ENCODE measurements at places on chromosomes 7 and 10.
A peak's percentile ranks its signal among the peaks of the same experiment; 100 is the strongest.

- DNase-seq = no peak
Measured at GRCh38 chr10:91635401-91636400, 2.8 kb upstream of the PPP1R3C start.

DNA sequence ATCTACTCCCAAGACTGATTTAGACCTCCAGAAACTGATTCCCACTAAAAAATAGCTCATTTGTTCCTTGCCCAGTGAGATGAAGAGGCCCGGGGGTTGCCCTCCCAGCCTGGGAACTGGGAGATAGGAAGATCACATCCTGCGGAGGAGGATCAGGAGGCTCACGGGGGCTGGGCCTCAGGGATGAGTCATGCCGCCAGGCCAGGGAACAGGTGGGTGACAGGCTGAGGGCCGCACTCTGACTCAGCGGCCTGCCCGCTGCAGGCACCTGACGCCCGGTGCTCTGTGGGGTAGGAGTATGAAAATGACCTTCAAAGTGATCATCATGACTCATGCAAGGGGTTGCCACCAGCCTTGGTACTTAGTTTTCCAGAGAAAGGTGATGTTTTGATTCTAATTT is 104.5 kb upstream of the ZPBP start:
- DNase-seq = no peak

GRCh38 chr7:131249003-131249402 is 78.7 kb upstream of the MKLN1 start:
- DNase-seq = no peak

DNA sequence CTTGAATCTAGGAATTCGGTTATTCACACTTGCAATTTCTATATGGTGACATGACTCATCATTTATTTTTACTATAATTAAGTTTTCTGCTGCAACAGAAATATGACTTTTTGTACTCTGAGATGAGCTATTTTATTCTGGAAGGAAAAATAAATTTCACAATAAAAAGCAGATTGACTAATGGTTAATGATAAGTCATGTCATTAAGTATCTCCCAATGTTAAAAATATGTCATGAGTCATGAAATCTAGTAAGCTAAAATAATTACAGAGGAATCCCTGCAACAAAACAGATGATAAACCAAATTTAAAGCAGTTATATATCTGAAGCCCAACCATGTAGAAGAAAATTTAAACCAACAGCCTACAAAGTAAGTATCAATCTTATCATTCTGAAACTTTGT is 149.2 kb downstream of the CACNA2D1 start:
- no peak for DNase-seq

- DNase-seq = no peak
Measured at GRCh38 chr10:67487906-67488619, 207.9 kb downstream of the CTNNA3 start.

GRCh38 chr10:80154978-80155695 is 22.6 kb downstream of the PLAC9 start:
- no peak for DNase-seq

DNA sequence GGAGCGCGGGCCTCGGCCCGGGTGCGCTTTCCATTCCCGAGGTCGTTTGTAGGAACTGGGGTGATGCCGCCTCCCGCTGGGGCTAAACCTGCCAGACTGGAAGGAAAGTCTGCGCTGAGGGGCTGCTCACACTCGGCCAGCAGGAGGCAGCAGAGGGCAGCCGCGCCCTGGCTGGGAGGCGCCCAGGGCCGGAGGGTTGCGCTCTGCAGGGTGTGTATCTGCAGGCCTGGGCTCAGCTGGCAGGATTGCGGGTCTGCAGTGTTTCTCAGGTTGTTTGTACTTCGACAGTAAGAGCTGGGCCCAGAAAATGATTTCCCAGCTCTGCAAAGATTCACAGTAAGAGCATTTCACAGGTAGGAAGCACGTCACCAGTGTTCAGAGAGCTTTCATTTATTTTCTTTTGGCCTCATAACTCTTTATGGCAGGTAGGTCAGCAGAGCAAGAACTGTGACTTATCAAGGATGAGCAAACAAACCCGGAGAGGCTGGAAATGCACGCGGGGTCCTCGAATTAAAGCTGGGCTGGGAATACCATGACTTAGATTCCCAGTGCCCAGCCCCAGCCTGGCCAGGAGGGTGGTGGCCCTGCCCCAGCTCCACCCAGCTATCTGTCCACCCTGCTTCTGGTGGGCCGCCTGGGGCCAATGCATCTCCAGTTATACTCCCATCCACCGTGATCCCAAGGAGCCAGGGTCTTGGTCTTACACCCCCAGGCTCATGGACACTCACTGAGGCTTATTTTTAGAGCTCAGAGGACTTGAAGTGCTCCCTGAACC is 15.2 kb upstream of the PPP2R2D start:
- DNase-seq = peak; percentile 56

DNA sequence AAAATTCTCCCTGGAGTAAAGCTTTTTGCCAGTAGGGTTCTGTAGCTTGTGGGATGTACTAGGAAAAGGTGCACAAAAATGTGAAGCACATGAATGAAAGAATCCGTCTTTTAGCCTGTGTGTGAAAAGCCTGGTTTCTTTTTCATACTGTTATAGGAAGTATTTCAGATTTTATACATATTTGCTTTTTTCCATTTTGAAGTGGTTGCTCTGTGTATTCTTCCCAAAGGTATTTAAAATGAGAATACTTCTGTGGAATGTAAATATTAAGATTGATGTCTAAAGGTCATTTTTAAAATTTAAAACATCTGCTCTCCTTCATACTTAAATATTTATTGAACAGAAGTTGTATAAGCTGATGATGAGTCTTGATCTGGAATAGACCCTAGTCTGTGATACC is 96.8 kb downstream of the CDK14 start:
- no peak for DNase-seq

- no peak for DNase-seq
Measured at GRCh38 chr7:94173436-94173835, 169.3 kb upstream of the BET1 start.

- DNase-seq = no peak
Measured at GRCh38 chr10:100175875-100176274, 10.0 kb downstream of the ERLIN1 start.

DNA sequence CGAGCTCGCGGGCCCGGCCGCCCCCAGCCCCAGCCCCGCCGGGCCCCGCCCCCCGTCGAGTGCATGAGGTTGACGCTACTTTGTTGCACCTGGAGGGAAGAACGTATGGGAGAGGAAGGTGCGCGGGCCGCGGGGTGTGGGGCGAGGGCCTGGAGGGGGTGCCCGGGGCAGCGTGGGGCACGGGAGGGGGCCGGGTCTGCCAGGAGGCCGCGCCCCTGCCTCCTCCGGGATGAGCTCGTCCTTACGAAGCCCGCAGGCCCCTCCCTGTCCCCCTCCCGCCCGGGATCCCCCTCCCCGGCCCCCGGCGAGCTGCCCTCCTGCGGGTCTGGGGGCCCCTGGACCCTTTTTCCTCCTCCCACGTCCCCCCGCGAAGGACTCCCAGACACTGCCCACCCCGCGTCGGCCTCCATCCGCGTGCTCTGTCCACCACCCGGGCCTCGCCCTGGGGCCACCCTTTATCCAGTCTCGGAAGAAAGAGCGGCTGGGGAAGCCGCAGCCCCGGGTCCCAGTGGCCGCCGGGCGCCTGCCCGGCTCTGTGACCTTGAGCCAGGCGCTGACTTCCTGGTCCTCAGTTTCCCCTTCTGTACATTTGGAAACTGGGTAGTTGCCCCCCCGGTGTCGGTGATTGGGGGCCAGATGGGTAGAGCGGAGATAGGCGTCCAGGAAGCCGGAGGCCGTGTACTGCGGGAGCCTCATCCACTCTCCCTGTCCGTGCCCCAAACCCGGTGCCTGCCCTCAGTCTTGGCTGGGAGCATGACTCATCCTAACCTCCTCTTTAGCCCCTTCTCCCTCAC is 521 bp downstream of the LIMK1 start:
- DNase-seq = no peak

DNA sequence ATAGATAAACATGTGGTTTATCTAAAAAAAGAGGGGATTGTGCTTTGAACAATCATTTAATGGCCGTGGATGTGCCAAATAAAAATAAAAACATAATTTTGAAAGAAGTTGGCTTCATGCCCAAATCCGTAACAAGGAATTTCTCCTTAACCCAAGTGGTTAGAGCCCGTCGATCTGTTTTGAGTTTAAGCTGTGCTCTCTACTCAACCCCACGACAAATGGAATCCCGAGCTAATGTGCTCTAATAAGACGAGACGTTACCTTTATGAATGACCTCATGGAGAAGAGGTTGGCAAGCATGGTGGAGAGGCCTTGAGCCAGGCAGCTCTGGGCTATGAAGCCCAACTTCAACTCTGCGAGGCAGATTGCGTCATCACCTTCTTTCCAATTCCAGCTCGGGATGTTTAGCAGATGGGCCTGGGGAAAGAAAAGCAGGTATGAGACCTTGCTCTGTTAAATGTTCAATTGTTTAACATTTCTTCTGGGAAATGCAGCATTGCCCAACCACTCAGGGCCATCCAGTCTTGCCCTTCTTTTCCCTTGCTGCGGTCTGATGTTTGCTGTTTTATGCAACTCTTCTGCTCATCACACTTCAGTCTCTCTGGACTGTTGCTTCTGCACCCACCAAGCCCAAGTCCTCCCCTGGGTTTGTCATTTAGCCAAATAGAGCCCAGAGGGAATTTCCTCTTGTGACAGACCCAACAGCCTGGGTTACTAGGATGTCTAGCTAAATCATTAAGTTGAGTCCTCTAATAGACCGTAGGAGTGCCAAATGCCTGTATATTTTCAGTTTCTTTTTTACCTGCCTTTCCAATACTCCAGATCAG is 564.6 kb downstream of the KCNMA1 start:
- DNase-seq = no peak

GRCh38 chr7:107628461-107629064 is 32.1 kb upstream of the SLC26A4 start:
- DNase-seq = no peak

GRCh38 chr7:91306266-91306665 is 42.0 kb downstream of the FZD1 start:
- no peak for DNase-seq

DNA sequence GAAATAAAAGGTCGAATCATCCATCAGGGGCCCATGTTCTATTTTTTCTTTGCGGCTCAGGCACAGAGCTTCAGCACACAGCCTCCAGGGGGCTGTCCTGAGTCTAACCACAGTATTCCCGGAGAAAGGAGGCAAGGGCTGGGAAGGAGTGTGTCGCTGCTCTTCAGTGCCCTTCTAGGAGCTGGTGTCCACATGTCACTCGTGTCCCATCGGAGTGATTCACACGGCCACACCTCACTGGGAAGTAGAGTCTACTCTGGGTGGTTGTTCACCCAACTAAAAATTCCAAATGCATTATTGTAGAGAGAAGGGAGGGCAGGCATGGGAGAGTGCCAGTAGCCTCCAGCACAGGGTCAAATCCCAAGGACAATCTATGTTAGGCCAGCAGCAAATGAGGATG is 114.8 kb upstream of the LANCL2 start:
- no peak for DNase-seq

- DNase-seq = no peak
Measured at GRCh38 chr7:27714831-27715444, 25.0 kb upstream of the TAX1BP1 start.

DNA sequence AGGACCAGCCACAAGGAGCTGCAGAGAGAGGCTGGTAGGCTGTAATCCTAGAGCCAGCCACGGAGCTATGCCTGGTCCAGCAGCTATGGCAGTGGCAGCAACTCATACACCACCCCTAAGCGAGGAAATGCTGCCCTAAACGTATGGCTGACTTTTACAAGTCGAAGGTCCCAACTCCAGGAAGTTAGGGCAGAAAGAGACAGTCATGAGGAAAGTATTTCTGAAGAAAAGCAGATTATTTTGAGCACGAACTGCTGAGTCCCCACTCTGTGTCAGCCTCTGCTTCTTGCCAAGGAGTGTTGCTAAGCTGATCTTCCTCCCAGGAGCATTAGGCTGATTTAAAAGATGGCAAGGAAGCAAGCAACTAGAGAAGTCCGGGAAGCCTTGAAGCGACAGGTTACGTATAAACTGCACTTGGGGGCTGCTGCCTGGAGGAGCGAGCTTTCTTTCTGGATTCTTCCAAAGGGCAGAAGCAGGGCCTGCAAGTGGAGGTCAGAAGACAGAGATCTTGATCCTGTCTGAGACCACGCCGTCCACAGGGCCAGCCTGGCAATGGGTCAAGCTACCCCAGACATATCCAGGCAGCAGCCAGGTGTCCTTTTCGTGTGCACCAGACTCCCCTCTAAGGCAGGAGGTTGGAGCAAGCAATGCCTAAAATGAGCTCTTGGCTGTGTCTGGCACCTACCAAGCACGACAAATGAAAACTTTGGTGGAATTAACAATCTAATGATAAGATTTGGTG is 39.4 kb downstream of the PLXNA4 start:
- DNase-seq = no peak

DNA sequence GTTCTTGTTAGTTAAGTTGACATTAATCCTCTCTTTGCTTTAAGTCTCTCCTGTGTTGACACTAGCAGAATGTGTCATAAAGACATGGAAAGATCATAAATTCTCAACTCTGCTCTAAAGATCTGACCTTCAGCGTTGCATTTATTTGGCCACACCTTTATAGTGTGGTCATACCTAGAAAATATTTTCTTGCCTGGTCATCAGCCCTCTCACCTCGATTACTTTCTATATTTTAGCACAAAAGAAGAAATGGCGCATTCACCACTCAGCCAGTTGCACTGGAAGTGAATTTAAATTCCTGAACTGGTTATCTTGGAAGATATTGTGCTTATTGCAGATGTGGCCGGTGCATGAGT is 96.7 kb upstream of the PDCD4 start:
- no peak for DNase-seq

DNA sequence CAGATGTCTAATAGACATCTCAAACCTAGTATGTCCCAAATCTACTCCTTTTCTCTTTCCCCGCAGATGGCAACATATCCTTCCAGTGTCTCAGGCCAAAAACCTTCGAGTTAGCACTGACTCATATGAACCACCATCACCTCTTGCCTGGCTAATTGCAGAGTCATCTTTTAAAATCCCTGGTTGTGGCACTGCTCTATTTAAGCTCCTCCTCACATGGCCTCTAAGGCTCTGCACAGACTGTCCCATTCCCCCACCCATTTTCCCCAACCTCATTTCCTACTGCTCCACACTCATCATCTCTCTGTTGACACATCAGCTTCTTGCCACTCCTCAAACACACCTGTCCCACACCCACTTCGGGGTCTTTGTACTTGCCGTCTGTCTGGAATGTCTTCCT is 16.8 kb upstream of the HBP1 start:
- DNase-seq = no peak

DNA sequence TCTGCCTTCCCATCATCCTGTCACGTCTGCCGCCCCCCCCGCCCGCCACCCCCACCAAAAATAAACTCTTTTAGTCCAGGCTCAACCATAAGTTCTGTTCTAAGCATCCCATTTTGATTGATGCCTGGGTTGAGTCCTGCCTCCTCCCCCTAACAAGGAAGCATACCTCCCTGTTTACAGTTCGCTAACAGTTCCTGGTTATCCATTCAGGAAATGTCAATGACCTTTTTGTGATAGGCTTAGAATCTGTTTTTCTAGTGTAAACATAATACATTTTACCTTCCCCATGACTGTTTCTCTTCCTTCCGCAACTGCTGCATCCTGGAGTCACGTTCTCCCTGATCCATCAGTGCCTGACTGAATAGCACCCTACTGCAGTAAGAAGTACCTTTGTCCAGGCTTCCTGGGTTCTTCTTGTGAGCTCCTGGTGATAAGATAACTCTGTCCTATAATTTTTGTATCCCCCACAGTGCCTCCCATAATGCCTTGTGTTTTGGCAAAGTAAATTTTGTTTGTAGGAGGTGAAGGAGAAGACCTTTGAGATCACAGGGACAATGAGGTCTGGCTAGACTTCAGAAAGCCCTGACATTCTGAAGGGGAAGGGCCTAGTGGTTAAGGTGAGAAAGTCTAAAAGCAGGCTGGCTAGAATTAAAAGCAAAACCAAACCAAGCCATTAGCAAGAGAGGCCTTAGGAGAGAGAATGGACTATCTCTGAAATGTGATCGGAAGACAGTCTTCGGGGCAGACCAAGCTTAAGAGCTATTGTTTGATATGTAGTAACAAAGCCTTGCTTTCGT is 7.3 kb downstream of the AGFG2 start:
- no peak for DNase-seq

Data from stimulated activated CD8-positive, alpha-beta memory T cell treated with anti-CD3 and anti-CD28 coated beads, Interleukin-4, amount 100 ng/mL, for 4 hours (primary cell).